ENCODE measurements at places on chromosomes 5 and 9.

DNA sequence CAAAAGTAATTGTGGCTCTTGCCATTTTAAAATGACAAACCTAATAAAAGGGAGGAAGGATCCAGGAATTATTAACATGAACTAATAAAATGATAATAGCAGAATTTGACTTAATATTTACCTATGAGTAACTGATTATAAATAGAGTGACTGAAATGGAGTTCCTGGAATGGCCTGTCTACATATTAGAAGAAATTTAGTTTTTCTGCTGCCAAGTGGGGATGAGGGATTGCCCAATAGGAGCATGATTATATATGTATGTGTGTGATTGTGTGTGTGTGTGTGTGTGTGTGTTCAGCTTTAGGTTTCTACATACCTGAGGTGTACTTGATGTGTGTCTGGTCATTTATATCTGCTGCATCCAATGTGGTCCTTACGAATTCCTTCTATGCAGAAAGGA is 36.6 kb upstream of the ITGA1 start:
- DNase-seq = no peak

GRCh38 chr9:90559075-90560073 is 83.2 kb downstream of the DIRAS2 start:
- no peak for DNase-seq

GRCh38 chr5:89286320-89286719 is 403.3 kb upstream of the MEF2C start:
- no peak for DNase-seq

DNA sequence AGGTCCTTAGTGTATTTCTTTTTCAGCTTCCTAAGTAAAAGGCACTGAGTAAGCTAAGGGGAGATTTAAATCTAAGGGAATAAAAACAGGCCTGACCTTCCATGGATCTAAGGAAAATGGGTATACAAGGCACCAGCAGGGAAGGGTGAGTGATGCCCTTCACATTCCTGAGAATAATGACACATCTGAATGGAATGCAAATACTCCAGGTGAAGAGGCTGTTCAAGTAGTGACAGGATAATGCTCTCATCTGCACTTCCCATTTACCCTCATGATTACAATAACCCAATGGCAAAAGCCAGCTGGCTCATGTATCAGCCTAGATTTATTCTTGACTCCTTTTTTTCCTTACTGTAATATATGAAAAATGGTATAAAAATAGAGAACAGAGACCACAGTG is 216.2 kb upstream of the ACTBL2 start:
- no peak for DNase-seq

All from stimulated activated CD4-positive, alpha-beta T cell treated with anti-CD3 and anti-CD28 coated beads, Interleukin-1b, Interleukin-23, amount 100 ng/mL, for 48 hours (primary cell).